ENCODE measurements at places on chromosomes 12 and 14.

DNA sequence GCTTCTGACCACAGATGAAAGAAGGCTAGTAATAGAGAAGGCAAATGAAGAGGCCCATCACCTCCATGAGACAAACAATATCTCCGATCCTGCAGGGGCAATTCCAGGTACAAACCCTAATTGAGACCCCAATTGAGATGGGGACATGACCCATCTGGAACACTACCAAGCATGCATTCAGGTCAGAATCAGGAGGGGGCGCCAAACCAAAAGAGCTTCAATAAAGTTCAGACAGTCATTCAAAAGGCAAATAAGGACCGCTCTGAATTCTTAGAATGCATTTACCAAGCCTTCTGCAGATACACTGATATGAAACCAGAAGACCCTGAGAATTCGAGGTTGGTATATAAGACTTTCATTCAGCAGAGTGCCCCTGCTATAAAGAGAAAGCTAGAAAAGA is 10.2 kb upstream of the EDDM3B start:
- no peak for DNase-seq

DNA sequence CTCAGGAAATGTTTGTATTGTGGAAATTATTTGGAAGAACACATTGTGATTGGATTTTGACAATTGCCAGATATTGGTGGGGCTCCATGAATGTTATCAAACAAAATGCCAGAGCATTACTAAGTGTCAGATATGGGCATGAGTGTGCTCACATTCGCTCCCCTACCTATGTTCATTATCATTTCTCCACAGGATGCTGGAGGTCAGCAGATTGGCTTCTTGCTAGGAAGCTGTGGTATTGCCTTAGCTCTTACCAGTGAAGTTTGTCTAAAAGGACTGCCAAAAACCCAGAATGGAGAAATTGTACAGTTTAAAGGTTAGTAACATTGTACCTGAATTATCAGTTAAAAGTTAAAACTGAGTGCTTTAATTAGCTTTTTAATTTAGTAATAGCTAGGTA is 78.3 kb upstream of the ATF1 start:
- no peak for DNase-seq

GRCh38 chr14:58633831-58634230 is 3.9 kb upstream of the DACT1 start:
- peak; percentile 65 for DNase-seq

DNA sequence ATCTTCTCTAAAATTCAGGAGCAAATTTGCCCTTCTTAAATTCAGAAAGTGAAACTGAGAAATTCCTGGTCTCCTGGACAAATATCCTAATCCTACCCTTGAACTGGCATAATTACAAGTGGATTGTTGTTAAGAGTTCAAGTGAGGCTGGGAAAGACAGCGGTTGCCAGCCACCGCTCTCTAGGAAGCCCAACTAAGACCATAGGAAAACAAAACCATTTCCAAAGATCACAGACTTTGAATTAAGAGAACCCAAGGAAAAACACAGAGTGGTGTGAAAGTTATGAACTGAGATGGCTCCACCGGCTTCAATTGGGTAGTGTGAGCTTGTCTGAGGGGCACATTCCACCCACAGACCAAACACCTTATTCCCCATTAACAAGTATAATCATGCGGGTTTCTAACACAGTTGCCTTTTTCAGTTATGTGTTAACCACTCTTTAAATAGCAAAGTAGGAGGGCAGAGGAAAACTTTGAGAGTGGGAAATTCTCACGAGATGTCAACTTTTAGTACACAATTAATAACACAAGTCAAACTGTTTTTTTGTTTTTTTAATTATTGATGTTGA is 1628.8 kb upstream of the SEL1L start:
- no peak for DNase-seq

DNA sequence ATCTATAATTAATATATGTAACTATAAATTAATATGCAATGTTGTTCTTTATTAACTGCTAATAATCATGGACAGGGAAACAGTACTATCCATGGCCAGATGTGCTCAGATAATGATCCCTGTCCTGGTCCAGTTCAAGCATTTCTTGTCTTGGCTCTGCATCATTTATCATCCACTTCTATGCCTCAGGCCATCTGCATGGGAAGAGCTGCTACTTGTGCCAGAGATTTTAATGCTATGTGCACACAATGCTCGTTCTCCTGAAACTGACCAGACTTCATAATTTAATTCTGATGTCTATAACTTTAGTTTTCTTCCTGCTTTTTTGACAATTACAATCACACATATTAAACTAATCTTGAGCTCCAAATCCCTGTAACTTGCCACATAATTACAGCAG is 11.2 kb upstream of the TMX1 start:
- DNase-seq = no peak

GRCh38 chr14:23639048-23639890 is 3.1 kb downstream of the DHRS2 start:
- no peak for DNase-seq

- DNase-seq = no peak
These were observed 94.1 kb downstream of the LGR5 start for GRCh38 chr12:71533703-71534102.

- DNase-seq = no peak
These were observed 267.4 kb upstream of the PELI2 start for GRCh38 chr14:55850825-55851241.

DNA sequence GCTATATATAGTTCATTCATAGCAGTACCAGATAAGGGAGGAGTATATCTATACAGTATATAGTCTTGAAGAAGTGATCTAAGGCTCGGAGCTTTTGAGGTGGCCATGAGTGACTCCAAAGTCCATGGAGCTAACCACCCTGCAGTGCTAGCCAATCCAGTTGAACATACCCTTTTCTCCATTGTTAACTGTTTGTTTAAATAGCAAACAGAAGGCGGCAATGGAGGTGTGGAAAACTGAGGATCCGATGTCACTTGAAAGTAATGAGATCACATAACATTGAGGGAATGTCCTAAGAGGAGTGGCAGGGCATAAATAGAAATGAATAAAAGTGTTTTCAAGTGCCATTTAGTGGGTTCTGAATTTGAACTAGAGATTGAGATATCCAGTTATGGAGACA is 12.4 kb upstream of the SNAPC1 start:
- DNase-seq = peak; percentile 50

DNA sequence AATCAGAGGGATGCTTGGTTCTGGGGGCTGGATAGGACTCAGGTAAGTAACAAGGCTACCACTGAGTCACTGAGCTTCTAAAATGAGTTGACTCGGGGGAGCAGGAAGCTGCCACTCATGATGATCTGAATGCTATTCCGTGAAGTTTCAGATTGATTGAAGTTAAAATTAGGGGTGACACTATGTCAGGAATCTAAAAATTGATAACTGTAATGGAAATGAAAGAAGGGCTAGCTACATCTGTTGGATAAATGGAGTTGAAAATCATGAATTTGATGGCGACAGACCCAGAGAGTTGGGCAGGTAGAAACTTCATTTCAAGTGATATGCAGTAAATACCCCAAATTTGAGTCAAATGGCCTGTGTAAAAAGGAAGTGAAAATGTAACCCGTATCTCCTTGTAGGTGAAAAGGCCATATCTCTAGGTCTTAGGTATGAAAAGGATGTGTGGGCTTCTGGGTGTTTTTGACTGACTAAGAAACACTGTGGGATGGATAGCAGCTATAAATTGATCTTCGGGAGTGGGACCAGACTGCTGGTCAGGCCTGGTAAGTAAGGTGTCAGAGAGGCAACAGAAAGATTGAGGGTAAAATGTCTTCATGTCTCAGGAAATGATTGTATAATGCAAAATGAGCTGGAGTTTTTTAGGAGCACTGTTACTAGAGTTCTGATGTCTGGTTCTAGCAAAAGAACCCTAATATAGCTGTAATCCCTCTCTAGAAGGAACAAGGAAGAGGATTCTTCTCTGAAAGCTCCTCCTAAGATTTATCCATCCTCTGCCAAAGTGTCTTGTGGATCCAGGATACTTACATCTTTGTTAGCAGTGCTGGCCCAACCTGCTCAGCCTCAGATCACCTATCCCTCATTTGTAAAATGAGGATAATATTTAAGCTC is 57.3 kb downstream of the DAD1 start:
- DNase-seq = no peak

- peak; percentile 65 for DNase-seq
These were observed 159.6 kb downstream of the PLCZ1 start for GRCh38 chr12:18578191-18578590.

- no peak for DNase-seq
These were observed 22.2 kb upstream of the PLEKHG6 start for GRCh38 chr12:6288235-6288634.

DNA sequence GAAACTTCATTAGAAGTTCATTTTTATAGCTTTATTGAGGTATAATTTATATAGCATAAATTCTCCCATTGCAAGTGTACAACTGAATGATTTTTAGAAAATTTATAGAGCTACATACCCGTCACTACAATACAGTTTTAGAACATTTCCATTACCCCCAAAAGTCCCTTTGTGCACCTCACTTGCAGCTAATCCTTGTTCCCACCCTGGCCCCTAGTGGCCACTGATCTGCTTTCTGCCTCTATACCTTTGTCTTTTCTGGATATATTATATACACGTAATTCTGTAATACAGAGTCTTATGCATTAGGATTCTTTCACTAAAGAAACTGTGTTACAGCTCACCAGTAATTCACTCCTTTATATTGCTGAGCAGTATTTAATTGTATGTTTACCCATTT is 145.1 kb upstream of the DIO2 start:
- no peak for DNase-seq

GRCh38 chr12:92503029-92503931 is 199.5 kb upstream of the PLEKHG7 start:
- no peak for DNase-seq

GRCh38 chr14:51576879-51577278 is 74.8 kb upstream of the FRMD6 start:
- DNase-seq = no peak

GRCh38 chr14:99081880-99082279 is 190.1 kb downstream of the BCL11B start:
- DNase-seq = no peak

DNA sequence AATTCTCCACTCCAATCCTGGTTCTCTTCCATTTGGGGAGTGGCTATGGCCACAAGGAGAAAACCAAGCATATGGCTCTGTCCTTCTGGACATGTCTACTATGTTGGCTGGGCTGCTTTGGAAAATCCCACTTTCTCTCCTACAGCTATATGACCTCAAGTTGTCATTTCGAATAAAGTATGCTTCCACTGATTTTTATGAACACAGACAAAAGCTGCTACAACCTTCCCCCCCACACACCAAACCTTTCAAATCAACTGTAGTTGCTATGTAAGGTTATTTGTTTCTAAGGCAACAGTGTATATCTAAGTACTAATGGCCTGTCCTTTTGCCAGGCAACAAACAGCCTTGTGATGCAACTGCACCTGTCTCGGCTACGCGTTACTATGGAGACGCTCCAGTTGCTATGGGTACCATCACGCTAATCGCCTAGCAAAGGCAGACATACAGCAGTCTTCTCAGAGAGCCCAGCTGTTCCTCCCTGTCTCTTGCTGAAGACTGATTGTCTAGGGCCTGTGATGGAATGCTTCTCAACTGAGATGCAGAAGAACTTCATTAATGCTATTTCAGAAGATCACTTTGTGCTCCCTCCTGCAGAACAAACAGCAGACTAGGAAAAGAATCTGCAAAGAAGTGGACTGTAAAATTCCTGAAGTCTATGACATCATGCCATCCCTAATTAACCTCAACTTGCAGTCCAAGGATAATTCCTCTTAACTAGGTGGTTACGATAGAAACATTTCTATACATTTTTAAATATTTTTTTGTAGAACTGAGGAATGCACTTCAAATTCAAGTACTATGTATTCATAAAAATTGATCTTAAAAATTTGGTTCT is 67.6 kb downstream of the FOXN3 start:
- DNase-seq = peak; percentile 30

DNA sequence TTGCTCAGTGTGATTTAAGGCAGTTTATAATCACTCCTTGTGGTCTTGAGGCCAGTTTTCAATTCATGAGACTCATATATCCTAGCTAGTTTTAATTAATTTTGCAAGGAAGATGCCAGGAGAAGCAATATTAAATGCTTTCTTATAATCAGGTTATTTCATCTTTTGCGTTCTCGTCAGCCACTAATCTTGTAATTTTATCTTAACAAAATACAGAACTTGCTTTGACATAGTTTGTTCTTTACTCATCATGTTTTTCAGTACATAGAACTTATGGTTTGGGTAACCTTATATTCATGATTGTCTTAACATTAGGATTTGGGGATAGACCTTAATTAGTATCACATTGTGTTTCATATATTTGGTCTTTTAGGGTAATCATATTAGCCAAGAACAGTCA is 76.0 kb downstream of the LIN52 start:
- no peak for DNase-seq

DNA sequence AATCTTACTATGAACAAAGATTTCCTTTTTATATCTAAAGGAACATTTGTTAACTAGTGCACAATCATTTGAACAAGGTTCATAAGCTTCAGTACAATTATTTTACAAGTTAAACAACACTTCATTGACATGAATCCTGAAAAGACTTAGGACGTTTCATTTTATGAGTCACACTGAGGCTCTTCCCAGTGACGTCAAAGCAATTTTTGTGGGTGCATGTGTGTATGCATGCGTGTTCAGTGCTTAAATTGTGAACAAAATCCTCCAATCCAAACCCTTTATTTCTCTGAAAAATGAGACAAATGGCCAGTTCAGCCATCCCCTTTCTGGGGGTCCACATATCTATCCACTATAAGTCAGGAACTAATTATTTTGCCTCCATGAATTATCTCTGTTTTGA is 2.9 kb downstream of the LMNTD1 start:
- DNase-seq = no peak

DNA sequence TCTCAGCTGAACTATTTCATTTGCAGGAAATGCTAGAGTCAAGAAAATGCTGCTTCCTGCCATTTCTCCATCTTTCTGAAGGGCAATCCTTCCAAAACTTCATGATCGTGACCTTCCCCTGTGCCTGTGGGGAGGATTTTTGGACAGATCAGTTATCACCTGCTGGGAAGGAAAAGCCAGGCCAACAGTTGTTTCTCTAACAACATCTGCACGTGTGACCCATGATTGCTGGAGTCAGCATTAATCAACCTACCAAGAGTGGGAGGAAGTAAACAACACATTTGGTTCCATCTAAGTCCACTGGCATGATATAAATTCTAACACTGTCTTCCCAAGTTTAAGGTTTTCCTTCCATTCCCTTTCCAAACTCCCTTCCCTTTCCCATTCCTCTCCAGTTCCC is 172.7 kb downstream of the APAF1 start:
- no peak for DNase-seq

DNA sequence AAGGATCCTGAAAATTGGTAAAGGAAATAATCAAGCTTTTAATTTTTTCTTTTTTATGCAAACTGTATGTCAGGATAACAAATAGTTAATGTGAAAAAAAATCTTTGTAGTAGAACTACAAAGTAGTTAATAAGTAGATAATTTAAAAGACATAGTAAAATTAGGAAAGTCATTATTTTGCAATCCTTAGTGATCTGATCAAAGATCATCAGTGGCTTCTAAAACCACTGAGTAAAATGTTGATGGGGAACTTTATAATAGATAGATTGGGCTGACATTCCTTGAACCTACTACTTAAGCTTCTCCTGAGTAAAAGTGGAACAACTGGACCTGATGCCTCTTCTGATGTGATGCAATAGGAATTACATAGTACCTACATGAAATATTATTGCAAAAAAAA is 119.0 kb upstream of the TMTC2 start:
- DNase-seq = no peak

GRCh38 chr12:19783547-19784444 is 344.5 kb downstream of the AEBP2 start:
- no peak for DNase-seq

GRCh38 chr14:98192946-98193345 is 1079.1 kb downstream of the BCL11B start:
- no peak for DNase-seq

Data from kidney tubule cell (primary cell).